Caki2 (cell line): ENCODE measurements at places on chromosomes 5 and 9.

GRCh38 chr5:140372971-140373487 lies 13.0 kb downstream of the SLC4A9 start:
- peak; percentile 66 for DNase-seq

DNA sequence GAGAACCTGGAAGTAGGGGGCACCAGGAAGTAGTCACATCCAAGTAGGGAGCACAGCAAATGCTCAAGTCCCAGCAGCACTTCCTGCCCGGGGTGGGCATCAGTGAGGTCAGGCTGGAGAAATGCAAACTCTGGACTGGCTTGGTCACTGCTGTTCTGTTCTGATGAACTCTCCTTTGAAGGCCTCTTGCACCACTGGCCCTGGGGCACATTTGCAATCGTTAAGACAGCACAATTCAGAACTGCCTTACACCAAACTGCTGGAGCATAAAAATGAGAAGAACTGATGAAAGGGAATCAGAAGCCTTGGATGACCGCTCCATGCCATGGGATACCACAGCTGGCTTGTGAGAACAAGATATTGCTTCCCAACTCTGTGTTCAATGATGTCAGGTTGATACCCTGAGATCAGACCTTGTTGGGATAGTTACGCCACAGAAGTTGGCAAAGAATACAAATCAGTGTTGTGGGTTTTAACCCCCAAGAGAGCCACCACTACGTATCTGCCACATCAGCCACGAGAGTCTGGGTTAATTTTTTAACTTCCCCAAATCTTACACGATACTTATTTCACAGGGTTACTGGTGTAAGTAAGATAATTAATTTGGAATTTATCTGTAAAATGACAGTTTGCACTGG lies 42.3 kb upstream of the ZSWIM6 start:
- DNase-seq = peak; percentile 60

GRCh38 chr5:149172261-149172660 lies 31.0 kb downstream of the ABLIM3 start:
- no peak for DNase-seq

- no peak for DNase-seq
These were observed 126.7 kb downstream of the MACROH2A1 start for GRCh38 chr5:135272311-135272805.

GRCh38 chr5:116546033-116546742 lies 28.4 kb downstream of the SEMA6A start:
- DNase-seq = no peak

DNA sequence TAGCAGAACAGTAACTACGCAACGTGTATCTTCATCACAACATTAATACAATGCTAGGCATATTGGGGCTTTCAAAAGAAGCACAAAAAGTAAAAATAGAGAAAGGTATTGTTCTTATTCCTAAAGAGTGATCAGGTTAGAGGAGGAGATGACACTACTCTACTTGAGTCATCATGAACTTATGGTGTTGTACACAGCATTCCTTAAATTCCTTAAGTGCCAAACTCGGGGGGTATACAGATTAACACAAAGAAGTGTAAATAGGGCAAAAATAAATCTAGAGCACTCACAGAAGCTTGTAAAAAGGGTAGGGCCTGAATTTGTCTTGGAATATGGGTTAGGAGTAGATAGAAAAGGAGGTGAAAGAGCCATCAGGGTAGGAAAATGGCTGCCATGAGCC lies 308.0 kb upstream of the DAP start:
- DNase-seq = no peak

GRCh38 chr9:110746211-110746930 lies 77.8 kb downstream of the MUSK start:
- DNase-seq = no peak

GRCh38 chr5:99076723-99077640 lies 148.2 kb upstream of the CHD1 start:
- DNase-seq = no peak

DNA sequence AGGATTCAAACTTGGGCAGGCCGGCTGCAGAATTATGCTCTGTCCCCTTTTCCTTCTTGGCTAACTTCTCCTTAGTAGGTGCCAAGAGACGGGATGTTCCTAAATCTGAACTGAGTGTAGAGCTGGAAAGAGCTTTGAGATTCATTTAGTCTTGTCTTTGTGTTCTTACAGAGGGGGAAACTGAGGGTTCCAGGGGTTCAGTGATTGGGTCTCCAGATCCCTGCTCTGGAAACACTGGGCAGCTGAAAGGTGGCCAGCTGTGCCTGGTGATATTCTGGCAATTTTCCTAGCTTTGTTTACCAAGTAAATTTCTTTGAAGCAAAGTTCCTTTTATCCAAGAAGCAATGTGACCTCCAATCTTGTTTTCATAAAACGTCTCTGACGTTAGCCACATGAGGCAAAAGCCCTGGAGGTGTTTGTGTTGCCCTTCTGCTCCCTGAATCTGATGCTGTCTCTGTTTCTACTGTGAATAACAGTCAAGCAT lies 288.7 kb downstream of the ZSWIM6 start:
- no peak for DNase-seq

GRCh38 chr9:75487856-75488718 lies 399.8 kb downstream of the OSTF1 start:
- no peak for DNase-seq

DNA sequence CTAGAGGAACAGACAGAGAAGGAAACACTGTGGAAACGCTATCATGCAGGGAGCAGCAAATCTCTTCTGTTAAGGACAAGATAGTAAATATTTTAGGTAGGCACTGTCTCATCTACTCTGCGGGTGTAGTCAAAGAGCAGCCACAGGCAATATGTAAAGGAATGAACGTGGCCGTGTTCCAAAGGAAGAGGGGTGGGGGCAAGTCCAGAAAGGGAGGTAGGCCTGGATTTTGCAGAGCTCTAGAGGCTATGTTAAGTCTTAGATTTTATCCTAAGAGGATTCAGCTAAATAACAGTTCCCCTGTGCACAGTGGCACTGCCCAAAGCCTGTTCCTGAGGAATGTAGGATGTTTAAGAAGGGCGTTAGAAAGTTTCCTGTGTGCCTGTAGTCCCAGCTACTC lies 161.6 kb downstream of the ACTL7B start:
- no peak for DNase-seq

DNA sequence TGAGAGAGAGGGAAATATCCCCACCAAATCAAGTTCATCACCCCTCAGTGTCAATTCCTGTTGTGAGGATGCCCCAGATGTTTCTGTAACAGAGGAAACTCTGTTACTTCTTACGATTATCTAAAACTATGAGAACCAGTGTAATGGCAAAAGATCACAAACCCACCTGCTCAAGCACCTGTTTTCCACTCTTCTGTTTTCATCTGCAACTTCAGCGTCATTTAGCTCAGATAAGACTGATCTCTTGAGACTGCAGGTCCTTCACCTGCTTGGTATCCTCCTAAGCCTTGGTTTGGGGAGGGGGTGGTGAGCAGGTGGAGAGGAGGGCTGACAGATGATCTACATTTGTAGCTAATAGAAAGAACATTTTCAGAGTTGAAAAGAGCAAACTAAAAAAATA lies 229.3 kb downstream of the SLF1 start:
- no peak for DNase-seq

DNA sequence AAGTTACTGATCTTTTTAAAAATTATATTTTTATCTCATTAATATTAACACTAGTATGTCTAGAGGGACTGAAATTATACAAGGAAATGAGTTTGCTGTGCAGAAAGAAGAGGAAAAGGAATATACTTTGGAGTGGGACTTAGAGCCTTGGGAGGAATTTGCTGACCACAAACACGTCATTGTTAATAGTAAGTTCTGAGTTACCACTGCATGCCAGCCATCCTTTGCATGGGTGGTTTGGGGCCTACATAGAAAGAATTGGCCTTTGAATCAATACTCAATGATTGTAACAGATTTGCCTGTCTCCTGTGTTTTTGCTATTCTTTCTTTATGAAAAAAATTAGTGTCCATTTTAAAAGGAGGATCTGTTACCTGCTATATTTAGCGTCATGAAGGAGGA lies 232.6 kb upstream of the TNC start:
- DNase-seq = no peak

- no peak for DNase-seq
These were observed 58.6 kb upstream of the ZSWIM6 start for GRCh38 chr5:61273279-61273975.

GRCh38 chr5:138471052-138471361 lies 5.7 kb downstream of the EGR1 start:
- no peak for DNase-seq

DNA sequence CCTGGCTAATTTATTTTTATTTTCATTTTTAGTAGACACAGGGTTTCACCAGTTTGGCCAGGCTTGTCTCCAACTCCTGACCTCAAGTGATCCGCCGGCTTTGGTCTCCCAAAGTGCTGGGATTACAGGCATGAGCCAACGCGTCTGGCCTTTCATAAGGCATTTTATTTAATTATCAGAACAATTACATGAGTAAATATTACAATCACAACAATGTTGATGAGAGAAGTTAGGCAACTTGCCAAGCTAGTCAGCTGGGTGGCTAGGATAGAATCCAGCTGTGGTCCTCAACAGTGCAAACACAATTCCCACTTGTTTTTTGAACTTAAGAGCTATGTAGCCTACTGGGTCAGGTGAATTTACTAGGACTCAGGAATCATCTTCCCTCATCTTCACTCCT lies 22.0 kb downstream of the C9orf57 start:
- no peak for DNase-seq

GRCh38 chr9:20178679-20179078 lies 389.8 kb upstream of the SLC24A2 start:
- DNase-seq = no peak

- DNase-seq = no peak
These were observed 35.6 kb upstream of the HAND1 start for GRCh38 chr5:154513669-154514084.

- no peak for DNase-seq
These were observed 586 bp upstream of the MTAP start for GRCh38 chr9:21801683-21802417.

- DNase-seq = no peak
These were observed 362.3 kb upstream of the POU5F2 start for GRCh38 chr5:94103514-94104245.

DNA sequence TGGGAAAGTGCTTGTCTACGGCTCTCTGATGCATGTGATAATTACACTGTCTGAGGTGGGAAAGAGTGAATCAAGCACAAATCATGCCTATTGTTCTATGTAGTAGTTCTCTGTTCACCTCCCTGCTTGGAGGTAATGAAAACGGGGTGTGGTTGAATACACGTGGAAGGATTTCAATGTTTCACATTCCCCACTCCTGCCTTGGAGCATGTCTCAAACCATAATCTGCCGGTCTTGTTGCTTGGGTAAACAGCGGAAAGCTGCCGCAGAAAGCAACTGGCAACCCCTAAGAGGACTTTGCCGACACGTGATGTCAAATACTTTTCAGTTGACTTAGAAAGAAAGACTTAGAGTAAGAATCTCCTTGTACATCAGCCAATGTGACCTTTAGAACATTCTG lies 63.5 kb upstream of the MOCS2 start:
- no peak for DNase-seq

DNA sequence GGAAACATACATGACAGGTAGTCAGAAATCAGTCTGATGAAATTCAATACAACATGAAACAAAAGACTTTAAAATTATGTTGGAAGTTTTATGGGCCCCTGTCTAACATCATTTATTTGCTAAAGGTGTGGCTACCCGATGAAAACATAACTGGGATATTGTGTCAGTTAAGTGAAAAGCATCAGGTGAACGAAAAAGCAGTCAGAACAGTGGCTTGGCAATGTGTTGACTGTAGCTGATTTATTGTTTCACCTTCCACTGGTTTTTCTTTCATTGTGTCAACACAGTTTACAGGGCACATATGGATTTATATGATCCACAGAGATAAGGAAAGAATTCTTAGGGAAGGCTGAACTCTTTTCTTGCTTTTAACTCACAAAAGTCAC lies 429.6 kb upstream of the ZNF608 start:
- DNase-seq = no peak

GRCh38 chr9:121048618-121049017 lies 1.5 kb downstream of the C5 start:
- DNase-seq = no peak
